Astrocyte (in vitro differentiated cells and primary cell): ENCODE measurements at places on chromosomes 13 and 19.
A peak's percentile ranks its signal among the peaks of the same experiment; 100 is the strongest.

GRCh38 chr19:4068047-4068966, 1.6 kb upstream of the ZBTB7A start:
- DNase-seq, result no peak
- H3K36me3 ChIP-seq, result no peaks in the 10 kb centered on the region
- peaks cover 7% of the 10 kb centered on the region for H3K4me1 ChIP-seq

DNA sequence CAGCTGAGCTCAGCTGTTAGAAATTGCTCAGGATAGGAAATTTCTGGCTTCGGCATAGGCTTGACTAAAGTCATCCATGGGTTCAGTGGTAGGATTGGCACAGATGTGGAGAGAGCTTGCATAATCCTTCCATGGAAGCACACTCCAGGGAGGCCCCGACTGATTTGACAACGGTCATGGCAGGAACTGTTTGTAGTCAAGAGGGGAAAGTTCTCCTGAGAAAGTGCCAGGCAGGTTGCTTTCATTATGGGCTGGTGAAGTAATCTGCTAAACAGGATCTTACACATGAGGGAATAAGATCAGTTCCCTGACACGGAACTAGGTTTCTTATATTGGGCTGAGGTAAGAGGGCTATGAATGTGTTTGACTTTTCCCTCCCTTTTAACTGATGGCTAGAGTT, 120.1 kb downstream of the RGCC start:
- peaks cover 6% of the 10 kb centered on the region for H3K4me1 ChIP-seq
- H3K27me3 ChIP-seq, result no peaks in the 10 kb centered on the region
- H3K27ac ChIP-seq, result no peak overlapping the region

DNA sequence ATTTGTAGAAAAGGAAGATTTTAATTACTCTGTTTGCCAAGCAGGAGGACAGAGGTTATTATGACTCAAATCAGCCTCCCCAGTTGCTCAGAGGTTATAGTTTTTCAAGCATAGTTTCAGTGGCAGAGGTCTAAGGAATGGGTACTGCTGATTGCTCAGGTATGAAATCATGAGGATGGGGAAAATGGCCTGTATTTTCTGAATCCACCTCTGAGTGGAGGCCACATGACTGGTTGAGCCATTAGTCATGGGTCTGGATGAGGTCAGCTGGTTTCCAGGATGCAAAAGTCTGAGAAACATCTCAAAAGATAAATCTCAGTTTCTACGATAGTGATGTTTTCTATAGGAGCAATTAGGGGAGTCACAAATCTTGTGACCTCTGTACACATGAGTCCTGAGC, 62.8 kb upstream of the CEACAM8 start:
- H3K27me3 ChIP-seq, result no peaks in the 10 kb centered on the region
- H3K36me3 ChIP-seq, result no peaks in the 10 kb centered on the region
- no peaks in the 10 kb centered on the region for H3K4me1 ChIP-seq
- peak; percentile 8 for DNase-seq
- no peak overlapping the region for H3K4me3 ChIP-seq

DNA sequence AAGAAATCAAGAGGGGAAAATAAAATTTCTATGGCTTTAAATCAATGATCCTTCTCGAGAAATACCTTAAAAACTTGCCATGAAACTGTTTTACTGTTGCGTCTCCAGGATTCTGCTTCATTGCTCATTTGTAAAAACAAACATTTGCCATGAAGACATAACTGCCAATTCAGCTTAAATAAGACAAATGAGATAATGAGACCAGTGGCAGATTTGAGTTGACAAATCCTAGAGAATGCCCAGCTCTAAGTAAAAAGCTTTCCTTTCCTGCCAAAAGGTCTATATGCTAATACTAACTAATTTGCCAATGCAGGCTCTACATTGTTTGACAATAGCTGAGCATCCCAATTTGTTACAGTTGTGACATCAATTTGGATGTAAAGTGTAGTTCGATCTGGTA, 400.5 kb upstream of the PCDH9 start:
- no peak overlapping the region for H3K27ac ChIP-seq
- H3K4me1 ChIP-seq, result no peaks in the 10 kb centered on the region
- H3K27me3 ChIP-seq, result no peaks in the 10 kb centered on the region
- no peak for DNase-seq
- H3K36me3 ChIP-seq, result no peaks in the 10 kb centered on the region
- no peak overlapping the region for H3K4me3 ChIP-seq

- H3K27me3 ChIP-seq, result no peaks in the 10 kb centered on the region
- no peak overlapping the region for H3K4me3 ChIP-seq
- no peak for DNase-seq
Measured at GRCh38 chr19:13069415-13070359, 33.0 kb downstream of the LYL1 start.

GRCh38 chr13:53138376-53139036, 109.9 kb downstream of the OLFM4 start:
- DNase-seq, result no peak
- no peaks in the 10 kb centered on the region for H3K36me3 ChIP-seq
- no peaks in the 10 kb centered on the region for H3K27me3 ChIP-seq
- H3K4me1 ChIP-seq, result no peaks in the 10 kb centered on the region
- no peak overlapping the region for H3K4me3 ChIP-seq
